Activated CD8-positive, alpha-beta T cell treated with anti-CD3 and anti-CD28 coated beads, Interleukin-2, amount 10 ng/mL, durations not matched to agents 7 days and 5 days (primary cell): ENCODE measurements at places on chromosomes 5 and 9. TPM values are rescaled to one million over a fixed set of nuclear protein-coding genes. Genes with fewer than 3 reads are reported as not detected.

Gene ACOT12
- not detected for total RNA-seq

Gene CATSPER3
- 0.68 TPM for total RNA-seq

Gene UNC5A
- not detected for total RNA-seq

Gene TNC
- total RNA-seq = not detected

Gene SHOC1
- not detected for total RNA-seq

Gene IFNA21
- total RNA-seq = not detected

Gene DNAJC21
- 59.3 TPM for total RNA-seq

Gene CCDC192
- not detected for total RNA-seq

Gene PCDHA12
- total RNA-seq = not detected
